ENCODE measurements at places on chromosomes 11 and 22.

DNA sequence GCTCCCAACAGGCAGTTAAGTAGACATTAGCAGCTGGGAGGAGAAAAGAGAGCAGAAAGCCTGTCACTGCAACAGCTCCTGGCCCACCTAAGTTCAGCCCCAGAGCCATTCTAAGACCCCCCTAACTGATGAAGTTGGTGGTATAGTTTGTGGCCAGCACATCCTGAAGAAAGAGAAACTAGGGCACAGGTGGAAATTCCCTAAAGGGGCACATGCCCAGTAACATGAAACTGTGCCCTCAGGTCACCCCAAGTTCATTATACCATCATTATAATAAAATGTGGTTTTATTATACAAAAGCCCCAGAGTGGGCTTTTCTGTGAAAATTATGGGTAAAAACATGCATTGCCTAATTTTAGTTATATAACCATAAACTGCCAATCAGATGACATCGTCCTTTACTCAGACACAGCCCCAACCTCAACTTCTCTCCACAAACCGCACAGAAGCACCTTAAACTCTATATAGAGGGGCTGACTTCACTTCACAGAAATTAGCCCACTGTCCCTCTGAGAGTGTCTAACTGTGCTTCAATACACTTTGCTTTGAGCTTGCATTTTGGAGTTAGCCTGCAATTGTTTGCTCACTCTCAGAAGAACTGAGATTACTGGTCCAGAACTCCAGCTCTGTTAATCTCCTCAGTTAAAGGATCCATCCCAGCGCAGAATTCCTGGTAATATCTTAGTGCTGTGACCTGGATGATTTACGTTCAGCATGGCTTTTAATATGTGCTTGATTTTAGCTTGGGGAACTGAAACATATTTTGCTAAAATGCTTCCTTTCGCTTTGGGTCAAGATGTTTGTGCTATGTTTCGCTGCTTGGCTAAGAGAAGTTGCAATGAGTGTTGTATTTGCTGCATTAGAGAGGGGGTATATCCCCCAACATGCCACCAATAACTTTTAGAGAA lies 1.8 kb upstream of the APOL3 start:
- DNase-seq: peak; percentile 59

GRCh38 chr11:30605036-30605605 lies 19.0 kb upstream of the MPPED2 start:
- no peak for DNase-seq

- no peak for DNase-seq
Measured at GRCh38 chr11:8747173-8747572, 64.6 kb downstream of the RPL27A start.

DNA sequence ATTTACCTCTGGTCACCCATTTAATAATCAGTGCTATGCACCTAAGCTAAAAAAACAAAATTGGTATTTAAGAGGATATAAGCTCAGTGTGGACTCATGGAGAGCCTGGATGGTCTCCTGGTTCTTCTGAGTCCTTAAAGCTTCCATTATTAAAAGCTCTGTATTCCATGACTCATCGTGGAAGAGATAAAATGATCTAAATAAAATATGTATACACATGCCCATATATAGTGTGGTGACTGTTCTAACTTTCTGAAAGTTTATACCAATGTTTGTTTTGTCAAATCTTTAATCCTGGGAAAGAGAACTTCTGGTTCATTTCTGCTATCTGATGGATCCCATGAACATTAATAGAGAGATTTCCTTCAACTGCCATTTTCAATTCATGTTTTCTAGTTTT lies 375.9 kb downstream of the GUCY1A2 start:
- DNase-seq: no peak

- no peak for DNase-seq
Measured at GRCh38 chr11:9849389-9849788, 185.5 kb downstream of the SWAP70 start.

DNA sequence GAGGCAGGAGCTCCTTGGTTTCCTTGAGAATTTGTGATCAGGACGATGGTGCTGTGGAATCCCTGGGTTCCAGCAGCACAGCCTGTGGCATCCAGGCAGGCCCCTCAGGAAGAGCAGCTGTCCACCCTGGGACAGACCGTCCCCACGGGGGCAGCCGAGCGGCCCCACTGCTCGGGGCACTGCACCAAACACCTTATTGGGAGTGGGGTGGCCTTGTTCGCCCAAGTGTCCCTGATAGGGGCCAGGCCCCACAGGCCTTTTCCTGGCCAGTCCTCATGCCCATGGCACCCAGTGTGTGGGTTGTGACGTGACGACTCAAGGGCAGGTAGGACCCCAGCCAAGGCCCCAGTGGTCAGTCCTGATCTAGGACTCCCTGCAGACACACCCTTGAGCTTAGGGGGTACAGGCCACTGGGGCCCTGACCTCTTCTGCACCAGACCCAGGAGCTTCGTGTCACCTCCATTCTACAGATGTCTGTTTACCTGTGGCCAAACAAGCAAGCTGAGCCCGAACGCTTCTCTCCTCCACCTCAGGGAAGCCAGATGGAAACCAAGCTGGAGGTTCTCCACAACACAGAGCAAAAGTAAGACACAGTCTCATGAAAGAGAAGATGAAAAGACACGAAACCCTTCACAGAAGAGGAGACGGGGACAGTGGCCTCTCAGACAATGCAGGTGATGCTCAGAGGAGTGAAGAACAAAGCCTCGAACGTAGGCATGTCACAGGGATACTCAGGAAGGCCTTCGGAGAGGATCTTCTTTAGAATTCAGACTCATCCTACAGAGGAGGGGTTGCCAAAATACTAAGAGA lies 1.6 kb upstream of the BRD1 start:
- DNase-seq: no peak

GRCh38 chr11:67260406-67260805 lies 5.9 kb upstream of the GRK2 start:
- no peak for DNase-seq

DNA sequence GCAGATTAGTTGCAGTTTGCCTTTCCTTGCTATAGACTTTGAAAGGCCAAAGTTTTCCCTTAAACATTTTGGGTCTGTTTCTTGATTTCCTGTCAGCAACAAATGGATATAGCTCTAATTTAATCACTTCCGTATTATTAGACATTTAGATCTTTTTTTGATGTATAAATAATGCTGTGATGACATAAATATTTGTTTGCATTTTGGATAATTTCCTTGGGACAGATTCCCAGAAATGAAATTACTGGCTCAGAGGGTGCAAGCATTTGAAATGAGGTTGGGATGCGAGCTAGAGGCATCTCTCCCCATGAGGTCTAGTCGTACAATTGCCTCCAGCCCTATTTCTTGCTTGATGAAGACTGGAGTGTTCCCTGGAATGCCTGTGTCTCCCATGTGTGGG lies 94.2 kb downstream of the TBC1D22A start:
- DNase-seq: no peak

GRCh38 chr22:30946354-30946753 lies 22.2 kb downstream of the MORC2 start:
- DNase-seq: no peak

DNA sequence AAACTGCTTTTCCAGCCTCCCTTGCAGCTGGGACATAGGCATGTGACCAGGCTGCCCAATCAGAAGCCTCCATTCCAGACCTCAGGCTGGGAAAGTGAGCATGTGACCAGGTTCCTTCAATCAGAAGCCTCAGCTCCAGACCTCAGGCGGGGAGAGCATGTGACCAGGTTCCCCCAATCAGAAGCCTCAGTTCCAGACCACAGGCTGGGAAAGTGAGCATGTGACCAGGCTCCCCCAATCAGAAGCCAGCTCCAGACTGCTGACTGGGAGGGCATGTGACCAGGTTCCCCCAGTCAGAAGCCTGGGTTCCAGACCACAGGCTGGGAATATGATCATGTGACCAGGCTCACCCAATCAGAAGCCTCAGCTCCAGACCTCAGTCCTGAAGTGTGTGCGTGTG lies 11.7 kb upstream of the IL2RB start:
- DNase-seq: no peak

DNA sequence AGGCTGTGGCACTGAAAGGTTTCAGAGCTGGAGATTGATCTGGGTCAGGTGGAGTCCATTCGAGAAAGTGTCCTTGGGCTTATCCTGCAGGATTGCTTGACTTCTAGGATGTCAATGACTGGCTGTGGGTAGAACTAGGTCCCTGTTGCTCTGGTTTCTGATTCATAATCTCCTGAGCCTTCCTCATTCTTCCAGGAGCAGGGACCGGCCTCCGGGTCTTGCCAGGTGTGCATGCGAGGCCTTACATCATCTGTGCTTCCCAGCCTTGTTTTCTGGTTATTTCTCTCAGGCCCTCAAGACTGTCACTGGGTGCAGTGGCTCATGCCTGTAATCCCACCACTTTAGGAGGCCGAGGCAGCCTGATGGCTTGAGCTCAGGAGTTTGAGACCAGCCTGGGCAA lies 33.3 kb upstream of the SORL1-AS1 start:
- DNase-seq: no peak

GRCh38 chr11:122751292-122752070 lies 86.8 kb upstream of the CRTAM start:
- DNase-seq: no peak

DNA sequence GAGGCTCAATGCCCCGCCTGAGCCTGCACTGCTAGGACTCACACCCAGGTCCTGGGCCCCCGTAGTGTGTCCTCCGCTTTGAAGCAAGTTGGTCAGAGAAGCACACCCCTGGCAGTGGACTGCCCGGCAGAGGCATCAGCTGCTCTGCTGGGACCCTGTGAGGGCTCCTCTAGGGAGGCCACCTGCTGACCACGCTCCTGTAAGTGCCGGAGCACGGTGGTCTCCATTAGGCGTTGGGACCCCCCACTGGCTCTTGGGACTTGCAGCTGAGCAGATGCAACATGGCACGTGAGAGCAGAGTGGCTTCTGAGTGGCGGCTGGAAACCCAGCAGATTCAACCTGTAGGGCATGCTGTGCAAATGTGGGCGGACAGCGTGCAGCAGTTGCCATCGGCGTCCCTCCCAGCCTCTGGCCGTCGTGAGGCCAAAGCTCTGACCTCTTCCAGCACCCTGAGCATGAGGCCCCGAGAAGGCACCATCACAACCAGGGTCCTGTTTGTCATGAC lies 16.9 kb downstream of the MRGPRG start:
- no peak for DNase-seq

DNA sequence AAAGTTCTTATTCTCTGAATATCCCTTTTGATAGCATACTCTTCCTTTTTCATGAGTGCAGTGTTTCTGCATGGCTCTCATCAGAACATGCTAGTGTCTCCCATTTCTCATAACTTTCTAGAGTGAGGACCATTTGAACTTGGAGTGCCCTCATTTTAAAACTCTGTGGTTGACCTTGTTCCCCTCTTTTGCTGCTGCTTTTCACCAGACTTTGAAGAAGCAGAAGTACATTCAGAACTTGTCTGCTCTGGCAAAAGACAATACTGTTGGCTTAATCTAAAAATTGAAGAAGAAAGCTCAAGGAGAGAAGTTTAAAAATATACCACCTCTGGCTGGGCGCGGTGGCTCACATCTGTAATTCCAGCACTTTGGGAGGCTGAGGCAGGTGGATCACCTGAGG lies 35.0 kb downstream of the PPARA start:
- DNase-seq: no peak
